ENCODE measurements at places on chromosomes 3 and 15.

DNA sequence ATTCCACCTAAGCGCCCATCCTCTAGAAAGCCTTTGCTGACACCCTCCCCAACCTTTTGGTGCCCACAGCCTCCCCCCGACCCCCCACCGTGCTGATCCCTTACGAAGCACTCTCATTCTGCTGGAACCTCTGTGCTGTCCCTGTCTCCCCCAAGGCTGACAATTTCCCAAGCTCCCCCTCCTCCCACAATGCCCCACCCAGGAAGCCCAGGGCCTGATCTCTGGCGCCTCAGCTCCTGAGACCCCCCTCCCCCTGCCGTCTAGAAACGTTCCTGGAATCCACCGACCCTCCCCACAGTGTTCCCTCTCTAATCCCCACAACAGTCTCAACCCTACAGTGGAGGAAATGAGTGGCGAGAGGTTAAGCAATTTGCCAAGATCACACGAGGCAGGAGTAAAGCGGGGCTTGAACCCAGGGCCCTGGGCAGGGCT, 18.3 kb downstream of the MYL3 start:
- no peak for DNase-seq

- no peak for DNase-seq
These were observed 54.7 kb upstream of the TAMM41 start for GRCh38 chr3:11901286-11901875.

- no peak for DNase-seq
These were observed 29.0 kb upstream of the TBC1D21 start for GRCh38 chr15:73844356-73844755.

DNA sequence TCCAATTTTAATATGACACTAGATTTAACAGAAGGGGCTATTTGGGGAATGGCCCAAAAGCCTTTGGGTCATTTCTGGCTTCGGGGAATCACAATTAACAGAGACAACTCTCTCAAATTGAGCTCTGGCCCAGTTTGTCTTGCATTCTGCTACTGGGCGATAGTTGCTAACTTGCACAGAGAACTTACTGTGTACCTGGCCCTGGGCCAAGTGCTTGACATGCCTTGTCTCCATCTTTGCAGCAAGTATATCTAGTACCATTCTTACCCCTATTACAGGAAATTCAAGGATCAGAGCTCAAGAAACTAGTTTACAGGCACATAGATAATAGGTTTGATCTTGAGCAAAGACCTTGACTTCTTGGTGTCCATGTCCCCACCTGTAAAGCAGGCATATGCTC, 175.7 kb downstream of the TMEM108 start:
- no peak for DNase-seq

DNA sequence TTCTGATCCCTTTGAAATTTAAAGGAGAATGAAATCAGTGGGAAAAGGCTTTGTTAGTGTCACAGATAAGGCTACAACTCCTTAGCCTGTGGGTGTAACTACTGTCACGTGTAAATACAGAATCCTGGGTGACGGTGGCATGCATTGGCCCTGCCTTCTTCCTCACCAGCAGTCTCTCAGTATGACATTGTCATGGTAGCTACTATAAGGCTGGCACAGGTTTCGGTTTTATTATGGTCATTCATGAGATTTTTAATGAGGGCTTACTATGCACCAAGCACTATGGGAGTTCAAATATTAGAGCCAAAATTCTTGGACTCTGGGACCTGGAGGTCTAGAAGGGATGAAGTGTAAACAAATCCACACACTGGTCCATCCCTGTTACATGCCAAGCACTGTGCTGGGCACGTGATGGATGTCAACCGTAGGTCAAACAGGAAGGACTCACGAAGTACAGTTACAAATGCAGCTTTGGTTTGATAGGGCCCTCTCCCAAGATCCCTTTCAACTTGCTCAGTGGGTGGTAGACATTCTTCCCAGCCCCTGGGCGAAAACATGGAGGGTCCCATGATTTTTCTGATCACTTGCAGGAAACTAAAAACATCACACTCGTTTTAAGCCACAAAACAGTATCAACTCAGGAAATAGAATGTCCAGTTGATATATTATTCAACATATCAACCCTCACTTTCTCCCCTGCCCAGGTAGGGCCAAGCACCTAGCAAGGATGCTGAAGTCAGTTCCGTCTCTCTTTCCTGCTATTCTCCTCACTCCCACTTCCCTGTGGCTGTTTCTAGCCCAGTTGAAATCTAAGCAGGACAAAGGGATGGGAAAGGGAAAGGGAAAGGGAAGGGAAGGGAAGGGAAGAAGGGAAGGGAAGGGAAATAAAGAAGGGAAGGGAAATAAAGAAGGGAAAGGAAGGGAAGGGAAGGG, 25.3 kb downstream of the BFSP2 start:
- no peak for DNase-seq

- no peak for DNase-seq
These were observed 177.3 kb upstream of the GOLIM4 start for GRCh38 chr3:168273036-168273435.

GRCh38 chr3:112020674-112021085, 13.9 kb upstream of the TMPRSS7 start:
- no peak for DNase-seq

DNA sequence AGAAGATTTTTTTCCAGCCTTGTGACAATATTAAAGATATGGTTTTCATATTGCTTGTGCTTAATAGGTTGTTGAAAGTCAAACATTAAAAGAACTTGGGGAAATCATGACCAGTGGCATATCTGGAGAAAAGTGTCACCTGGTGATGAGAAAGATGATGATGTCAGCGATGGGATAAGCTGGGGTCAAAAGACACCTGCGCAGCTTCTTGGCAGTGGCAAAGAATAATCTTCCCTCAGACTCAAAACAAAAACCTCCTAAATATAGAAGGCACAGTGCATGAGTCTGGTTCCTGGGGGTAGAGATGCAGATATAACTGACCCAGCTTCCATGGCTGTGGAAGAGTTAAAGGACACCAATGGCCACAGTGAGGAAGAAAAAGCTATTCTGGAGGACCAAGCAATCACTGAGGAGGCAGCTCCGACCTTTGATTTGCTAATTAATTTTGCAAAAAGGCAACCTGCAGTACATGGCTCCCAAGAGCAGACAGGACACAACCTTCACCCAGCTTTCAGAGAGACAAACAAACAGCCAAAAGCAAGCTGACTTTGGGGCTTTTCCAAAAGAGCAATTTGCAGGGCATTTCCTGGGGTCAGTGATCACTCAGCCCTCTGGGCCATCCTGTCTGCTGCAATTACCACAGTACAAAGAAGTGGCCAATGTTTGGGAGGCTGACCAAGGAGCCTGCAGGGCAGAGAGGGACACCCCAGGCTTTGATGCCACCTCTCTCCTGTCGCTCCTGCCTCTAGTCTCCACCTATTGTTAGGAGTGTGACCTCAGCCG, 17.6 kb upstream of the SEMA5B start:
- no peak for DNase-seq

- no peak for DNase-seq
These were observed 225.1 kb downstream of the UACA start for GRCh38 chr15:70538278-70538677.

- DNase-seq, result no peak
These were observed 147.0 kb downstream of the PDE8A start for GRCh38 chr15:85128621-85129020.

- DNase-seq, result no peak
These were observed 27.1 kb upstream of the LAMP3 start for GRCh38 chr3:183189641-183190040.

GRCh38 chr3:105844704-105845103, 24.1 kb downstream of the CBLB start:
- DNase-seq, result no peak

DNA sequence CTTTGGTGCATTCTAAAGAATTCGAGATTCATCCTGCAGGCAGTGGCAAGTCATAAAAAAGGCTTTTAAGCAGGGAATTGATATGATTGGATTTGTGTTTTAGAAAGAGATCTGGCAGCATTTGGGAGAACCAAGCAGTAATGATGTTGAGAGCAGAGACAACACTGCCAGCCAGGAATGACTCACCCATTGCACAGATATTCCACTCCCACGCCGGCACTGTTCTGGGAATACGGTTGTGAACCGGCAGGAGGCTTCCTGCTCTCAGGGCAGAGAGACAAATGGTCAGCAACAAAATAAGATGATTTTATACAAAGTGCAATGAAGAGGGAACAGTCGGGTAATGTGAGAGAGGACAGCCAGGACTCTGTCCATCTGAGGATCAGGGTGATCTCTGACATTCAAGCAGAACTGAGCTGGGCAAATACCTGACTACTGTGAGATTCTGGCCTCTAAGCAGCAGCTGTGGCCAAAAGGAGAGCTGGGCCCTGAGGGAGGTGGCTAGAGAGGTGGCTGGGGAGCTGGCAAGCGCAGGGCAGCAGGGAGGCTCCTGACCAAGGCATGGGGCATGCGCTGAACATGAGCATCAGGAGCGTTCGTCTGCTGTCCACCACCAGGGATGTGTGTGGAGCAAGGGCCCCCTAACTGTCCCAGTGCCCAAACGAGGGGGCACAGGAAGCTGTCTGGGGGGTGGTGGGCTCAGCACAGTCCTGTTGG, 56.1 kb upstream of the PLXNA1 start:
- DNase-seq, result peak; percentile 86

GRCh38 chr3:11136830-11137626, 17.3 kb upstream of the HRH1 start:
- peak; percentile 90 for DNase-seq

- DNase-seq, result no peak
These were observed 13.6 kb downstream of the VPS39 start for GRCh38 chr15:42194513-42194912.

GRCh38 chr3:144148356-144148755, 176.7 kb downstream of the DIPK2A start:
- DNase-seq, result no peak

DNA sequence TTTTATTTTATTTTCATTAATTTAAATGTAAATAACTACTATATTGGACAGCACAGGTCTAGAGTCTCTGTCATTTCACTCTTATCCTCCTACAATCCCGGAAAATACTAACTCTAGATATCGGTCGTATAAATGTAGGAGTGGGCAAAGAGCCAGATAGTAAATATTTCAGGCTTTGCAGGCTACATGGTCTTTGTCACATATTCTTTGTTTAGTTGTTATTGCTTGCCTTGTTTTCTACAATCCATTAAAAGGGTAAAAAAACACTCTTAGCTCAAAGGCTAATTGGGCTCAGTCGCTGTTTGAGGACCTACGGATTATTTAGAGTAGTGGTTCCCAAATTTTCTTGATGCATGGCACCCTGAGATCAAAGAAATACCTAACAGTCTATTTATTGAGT, 1.7 kb downstream of the KNL1 start:
- no peak for DNase-seq

- DNase-seq, result no peak
These were observed 151.2 kb downstream of the EBLN2 start for GRCh38 chr3:73212683-73213082.

GRCh38 chr3:63921741-63922482, 9.7 kb upstream of the SCAANT1 start:
- DNase-seq, result no peak

GRCh38 chr15:43086551-43086950, 19.3 kb downstream of the UBR1 start:
- no peak for DNase-seq

DNA sequence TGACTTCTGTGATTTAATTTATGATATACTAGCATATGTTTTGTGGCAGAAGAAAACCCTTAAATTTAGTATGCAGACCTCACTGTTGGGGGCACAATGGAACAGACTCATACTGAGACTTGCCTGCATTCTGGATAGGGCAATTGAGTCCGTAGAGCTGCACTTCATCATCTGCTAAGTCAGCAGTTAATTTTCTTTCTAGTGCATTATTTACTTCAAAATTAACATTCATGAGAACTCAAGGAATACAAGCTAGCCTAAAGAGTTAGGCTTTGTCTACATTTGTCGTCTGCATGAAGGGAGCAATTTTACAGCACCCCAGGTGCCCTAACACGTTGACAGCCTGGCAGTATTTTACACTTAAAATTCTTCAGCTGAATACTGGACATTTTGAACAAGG, 345.5 kb downstream of the CHL1 start:
- no peak for DNase-seq

- no peak for DNase-seq
These were observed 26.2 kb upstream of the CFAP161 start for GRCh38 chr15:81107889-81108288.

- no peak for DNase-seq
These were observed 4.8 kb downstream of the SHF start for GRCh38 chr15:45182996-45183395.

- DNase-seq, result no peak
These were observed 77.7 kb downstream of the ABHD5 start for GRCh38 chr3:43768381-43768973.

- DNase-seq, result no peak
These were observed 273.4 kb downstream of the TLE3 start for GRCh38 chr15:69824075-69824876.

- no peak for DNase-seq
These were observed 42.2 kb upstream of the ROBO2 start for GRCh38 chr3:76997733-76998132.

DNA sequence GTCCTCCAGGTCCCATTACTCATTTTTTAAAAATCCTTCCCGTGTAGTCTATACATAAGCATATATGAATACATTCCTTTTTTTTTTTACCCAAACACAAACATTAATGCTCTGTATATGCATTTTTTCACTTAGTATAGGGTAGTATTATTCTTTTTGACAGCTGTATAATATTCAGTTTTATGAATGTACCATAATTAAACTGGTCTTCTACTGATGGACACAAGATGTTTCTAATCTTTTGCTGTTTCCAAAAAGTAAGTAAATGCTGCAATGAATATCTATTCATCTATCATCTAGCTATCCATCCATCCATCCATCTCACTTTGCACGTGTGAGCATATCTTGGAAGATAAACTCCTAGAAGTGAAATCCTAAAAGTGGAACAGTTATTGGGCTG, 110.8 kb downstream of the IGF2BP2 start:
- no peak for DNase-seq

GRCh38 chr15:75723847-75724660, 11.4 kb upstream of the CSPG4 start:
- DNase-seq, result peak; percentile 95

GRCh38 chr3:133868186-133868585, 27.5 kb downstream of the RAB6B start:
- DNase-seq, result no peak

GRCh38 chr3:11582191-11582968, 61.3 kb downstream of the VGLL4 start:
- peak; percentile 85 for DNase-seq

DNA sequence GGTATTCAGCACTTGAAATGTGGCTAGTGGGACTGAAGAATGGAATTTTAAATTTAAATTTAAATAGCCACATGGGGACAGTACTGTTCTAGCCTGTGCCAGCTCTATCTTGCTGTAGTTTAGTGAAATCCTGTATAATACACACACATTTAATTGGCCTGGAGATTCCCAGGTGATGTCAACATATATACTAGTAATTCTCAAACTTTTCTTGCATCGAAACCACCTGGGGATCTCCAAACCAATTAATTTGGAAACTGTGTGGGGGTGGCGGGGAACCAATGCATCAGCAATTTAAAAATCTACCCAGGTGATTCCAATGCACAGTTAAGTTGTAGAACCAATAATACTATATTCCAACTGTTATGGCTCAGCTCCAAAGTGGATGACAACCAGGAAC, 228.9 kb upstream of the MRPL3 start:
- no peak for DNase-seq

- no peak for DNase-seq
These were observed 732 bp downstream of the SAXO2 start for GRCh38 chr15:82263350-82263749.

All from coronary artery (tissue), 2 donors.